Activated naive CD8-positive, alpha-beta T cell treated with anti-CD3 and anti-CD28 coated beads for 36 hours (primary cell): ENCODE measurements at places on chromosomes 11 and 22.

DNA sequence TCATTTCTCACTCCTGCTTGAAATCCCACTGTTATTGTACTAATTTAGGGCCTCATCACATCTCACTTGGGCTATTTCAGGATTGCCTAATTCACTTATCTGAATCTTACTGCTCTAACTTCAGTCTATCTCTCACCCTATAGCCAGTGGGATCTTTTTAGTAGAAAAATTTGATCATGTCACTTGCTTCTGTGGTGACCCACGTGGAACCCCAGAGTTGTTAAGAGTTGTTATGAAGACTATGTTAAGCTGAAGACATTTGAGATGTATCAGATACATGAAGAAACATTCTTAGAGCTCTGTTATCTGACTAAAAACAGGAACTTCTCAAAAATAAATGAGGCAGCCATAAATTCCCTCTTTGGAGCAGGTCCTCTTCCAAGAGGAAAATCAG is 1375.6 kb upstream of the TENM4 start:
- H3K27ac ChIP-seq: no peak overlapping the region
- no peaks in the 10 kb centered on the region for H3K36me3 ChIP-seq
- DNase-seq: no peak
- H3K4me3 ChIP-seq: no peak overlapping the region
- no peaks in the 10 kb centered on the region for H3K4me1 ChIP-seq
- no peaks in the 10 kb centered on the region for H3K27me3 ChIP-seq

GRCh38 chr11:44559207-44559939 is 6.1 kb upstream of the CD82 start:
- peaks cover 33% of the 10 kb centered on the region for H3K4me1 ChIP-seq
- peak overlapping the region; percentile 83 for H3K27ac ChIP-seq
- no peaks in the 10 kb centered on the region for H3K36me3 ChIP-seq
- H3K27me3 ChIP-seq: no peaks in the 10 kb centered on the region
- DNase-seq: peak; percentile 43

GRCh38 chr22:18987765-18988164 is 51.7 kb upstream of the PRODH start:
- H3K27me3 ChIP-seq: no peaks in the 10 kb centered on the region
- no peaks in the 10 kb centered on the region for H3K36me3 ChIP-seq
- H3K4me3 ChIP-seq: no peak overlapping the region
- no peak overlapping the region for H3K27ac ChIP-seq
- no peaks in the 10 kb centered on the region for H3K4me1 ChIP-seq

DNA sequence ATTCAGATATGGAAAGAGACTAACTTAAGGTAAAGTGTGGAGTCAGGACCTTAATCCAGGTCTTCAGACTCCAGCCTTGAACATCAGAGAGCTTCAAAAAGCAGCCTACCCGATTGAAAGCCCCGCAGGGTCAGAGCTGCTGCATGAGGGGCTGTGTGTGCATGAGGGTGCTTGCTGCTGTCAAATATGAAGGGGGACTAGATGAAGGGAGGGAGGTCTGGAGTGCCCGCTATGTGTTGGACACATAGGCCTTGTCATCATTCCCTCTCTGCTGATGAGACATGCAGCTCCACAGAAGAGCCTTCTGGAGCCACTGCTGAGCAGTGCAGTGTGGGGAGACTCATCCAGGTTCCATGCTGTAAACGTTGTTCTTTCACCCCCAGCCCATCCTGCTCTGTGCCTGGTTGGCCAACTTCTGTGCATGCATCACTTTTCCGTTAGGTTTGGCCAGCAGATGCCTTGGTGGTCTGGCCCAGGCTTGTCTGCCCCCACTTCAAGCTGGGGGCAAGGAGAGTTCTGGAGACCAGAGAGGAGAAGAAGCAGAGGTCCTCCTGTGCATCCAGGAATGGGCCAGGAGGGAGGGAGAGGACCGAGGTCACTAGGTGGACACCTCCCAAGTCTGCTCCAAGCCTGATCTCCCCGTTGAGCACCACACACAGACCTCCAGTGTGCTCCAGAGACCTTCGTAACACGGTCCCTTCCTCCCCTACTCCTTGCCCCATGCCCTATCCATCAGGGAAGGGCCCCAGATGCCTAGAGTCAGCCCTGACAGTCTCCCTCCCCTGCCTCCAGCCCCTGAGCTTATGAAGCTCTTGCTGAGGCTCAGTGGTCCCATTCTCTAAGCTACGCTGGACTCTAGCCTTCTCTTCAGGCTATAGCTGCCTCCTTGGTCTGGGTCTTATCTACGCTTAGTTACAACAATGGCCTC is 32.0 kb downstream of the LRRC32 start:
- no peak for DNase-seq
- H3K4me1 ChIP-seq: peaks cover 21% of the 10 kb centered on the region
- H3K4me3 ChIP-seq: no peak overlapping the region
- no peaks in the 10 kb centered on the region for H3K36me3 ChIP-seq

GRCh38 chr11:33257160-33257896 is at the start of gene HIPK3:
Gene HIPK3 (plus strand): TSS chr11:33257381.
- peaks cover 27% of the 10 kb centered on the region for H3K4me1 ChIP-seq
- H3K27me3 ChIP-seq: no peaks in the 10 kb centered on the region
- peak; percentile 86 for DNase-seq
- H3K27ac ChIP-seq: peak within 1 kb of the TSS; percentile 99

- DNase-seq: no peak
- H3K27me3 ChIP-seq: no peaks in the 10 kb centered on the region
- H3K4me3 ChIP-seq: no peak overlapping the region
- peaks cover 28% of the 10 kb centered on the region for H3K4me1 ChIP-seq
- H3K36me3 ChIP-seq: no peaks in the 10 kb centered on the region
These were observed 2.4 kb upstream of the PPFIBP2 start for GRCh38 chr11:7511401-7511800.

DNA sequence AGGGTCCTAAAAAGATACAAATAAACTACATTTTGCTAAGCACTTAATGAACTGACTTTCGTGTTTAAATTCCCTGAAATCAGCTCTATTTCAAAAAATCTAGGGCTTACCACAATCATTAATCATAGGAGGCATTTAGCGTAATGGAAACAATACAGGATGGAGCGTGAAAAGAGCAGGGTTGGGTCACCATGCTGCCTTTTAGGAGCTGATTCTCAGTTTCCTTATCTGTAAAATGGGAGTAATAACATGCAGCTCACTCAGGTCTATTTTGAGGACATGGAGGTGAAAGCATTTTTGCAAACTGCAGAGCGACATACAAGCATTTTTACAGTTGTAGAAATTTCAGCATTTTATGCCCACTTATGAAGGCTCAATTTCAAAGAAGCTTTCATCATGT is 407.0 kb downstream of the TENM4 start:
- DNase-seq: no peak
- H3K4me3 ChIP-seq: no peak overlapping the region
- H3K27ac ChIP-seq: no peak overlapping the region
- H3K36me3 ChIP-seq: no peaks in the 10 kb centered on the region
- H3K4me1 ChIP-seq: no peaks in the 10 kb centered on the region
- peaks cover 34% of the 10 kb centered on the region for H3K27me3 ChIP-seq

DNA sequence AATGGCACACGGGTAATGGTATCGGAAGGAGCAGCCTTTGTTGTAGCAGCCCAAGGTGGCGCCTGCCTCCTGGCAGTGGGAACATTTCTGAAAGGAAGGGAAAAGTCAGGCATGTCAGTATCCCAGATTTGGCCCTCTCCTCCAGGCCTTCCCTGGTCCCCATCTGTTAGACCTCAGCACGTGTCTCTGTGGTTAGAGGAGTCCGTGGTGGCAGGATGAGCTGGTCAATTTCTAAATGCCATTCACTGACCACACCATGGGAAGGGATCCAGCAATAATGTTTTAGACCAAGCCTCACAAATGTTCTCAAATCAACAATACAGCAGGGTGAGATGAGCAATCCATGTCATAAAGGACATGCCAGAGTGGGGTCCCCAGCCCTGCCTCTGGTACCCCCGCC is 49.0 kb upstream of the CYP2D6 start:
- H3K4me3 ChIP-seq: no peak overlapping the region
- H3K27ac ChIP-seq: no peak overlapping the region
- H3K27me3 ChIP-seq: no peaks in the 10 kb centered on the region
- peaks cover 63% of the 10 kb centered on the region for H3K4me1 ChIP-seq
- H3K36me3 ChIP-seq: peaks cover 34% of the 10 kb centered on the region

DNA sequence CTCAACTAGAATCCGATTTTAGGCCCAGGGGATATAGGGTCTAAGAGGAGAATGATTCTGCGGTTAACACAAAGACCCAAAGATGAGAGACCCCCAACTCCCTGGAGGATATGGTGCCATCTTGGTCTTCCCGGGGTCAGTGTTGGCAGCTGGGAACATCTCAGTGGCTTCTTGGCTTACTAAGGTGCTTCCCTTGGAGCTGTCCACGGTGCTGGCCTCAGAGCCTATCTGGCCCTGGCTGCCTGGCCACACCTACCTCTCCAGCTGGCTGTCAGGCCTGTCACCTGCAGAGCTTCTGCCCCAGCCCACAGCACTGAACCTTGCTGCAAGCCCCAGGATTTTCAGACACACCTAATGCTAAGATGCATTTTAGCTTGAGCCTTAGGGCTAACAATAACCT is 70.7 kb upstream of the THY1 start:
- H3K27me3 ChIP-seq: no peaks in the 10 kb centered on the region
- no peak for DNase-seq
- no peak overlapping the region for H3K27ac ChIP-seq
- H3K36me3 ChIP-seq: no peaks in the 10 kb centered on the region
- H3K4me3 ChIP-seq: no peak overlapping the region

DNA sequence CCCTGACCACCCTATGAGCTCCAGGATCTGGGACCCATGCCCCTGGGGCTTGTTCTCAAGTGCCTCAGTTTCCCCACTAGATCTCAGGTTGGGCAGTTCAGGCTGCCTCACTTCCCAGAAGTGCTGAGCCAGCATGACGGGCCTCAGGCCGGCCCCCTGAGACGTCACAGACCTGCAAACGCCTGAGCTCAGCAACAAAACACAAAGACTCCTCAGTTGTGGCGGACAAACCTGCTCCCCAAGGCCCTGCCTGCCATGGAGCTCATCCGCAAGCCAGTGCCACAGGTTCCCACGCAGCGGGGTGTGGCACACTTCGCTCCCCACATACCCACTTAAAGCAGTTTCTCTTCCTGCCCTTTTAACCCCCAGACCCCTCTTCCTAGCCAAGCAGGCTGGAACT is 45.2 kb downstream of the NECTIN1 start:
- no peaks in the 10 kb centered on the region for H3K27me3 ChIP-seq
- no peak for DNase-seq
- peaks cover 5% of the 10 kb centered on the region for H3K4me1 ChIP-seq
